ENCODE measurements at places on chromosomes 2 and 18.

DNA sequence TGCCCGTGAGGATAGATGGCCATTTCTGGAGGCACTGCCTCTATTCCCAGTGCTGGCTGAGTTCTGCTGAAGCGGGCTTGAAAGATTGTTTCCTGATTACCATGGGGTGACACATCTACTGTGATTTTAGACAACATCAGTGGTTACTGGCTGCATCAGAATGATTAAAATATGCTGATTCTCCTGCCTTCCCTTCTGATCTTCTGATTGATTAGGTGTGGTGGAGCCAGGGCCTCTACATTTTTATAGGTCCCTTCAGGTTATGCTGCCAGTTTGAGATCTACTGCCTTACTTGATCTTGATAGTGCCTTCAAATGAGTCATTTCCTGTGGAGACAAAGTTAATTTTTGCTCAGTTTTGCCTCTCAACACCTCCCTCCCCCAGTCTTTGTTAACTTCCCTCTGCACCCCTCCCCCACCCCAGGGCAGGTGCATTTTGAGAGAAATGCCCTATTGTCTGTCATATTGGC lies 31.6 kb upstream of the SNORC start:
- peak; percentile 46 for DNase-seq

DNA sequence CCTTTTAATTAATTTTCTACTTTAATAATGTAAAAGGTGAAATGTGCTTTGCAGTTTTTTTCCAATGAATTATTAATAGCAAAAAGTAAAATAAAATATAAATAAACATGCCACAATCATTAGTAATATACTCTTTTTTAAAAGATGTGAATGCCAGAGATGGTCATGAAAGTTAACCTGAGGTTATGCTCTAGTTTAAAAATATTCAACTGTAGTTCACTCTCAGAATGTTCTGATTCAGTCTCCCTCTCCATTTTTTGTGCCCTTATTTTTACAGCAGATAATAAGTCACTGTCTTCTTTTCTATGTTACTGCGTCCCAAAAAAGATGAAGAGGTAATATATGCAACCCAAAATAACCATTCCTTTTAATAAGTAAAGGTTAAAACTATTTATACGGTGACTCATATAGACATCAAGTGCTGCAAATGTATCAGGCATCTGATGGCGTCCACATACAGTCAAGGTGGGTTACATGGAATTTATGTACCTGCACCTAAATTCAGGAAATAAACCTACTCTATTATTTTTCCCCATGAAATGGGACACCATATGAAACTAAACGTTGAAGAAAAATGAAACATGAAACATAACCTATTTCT lies 153.6 kb upstream of the ZNF804A start:
- no peak for DNase-seq

- no peak for DNase-seq
These were observed 3.4 kb upstream of the DNAJC5G start for GRCh38 chr2:27271631-27272340.

DNA sequence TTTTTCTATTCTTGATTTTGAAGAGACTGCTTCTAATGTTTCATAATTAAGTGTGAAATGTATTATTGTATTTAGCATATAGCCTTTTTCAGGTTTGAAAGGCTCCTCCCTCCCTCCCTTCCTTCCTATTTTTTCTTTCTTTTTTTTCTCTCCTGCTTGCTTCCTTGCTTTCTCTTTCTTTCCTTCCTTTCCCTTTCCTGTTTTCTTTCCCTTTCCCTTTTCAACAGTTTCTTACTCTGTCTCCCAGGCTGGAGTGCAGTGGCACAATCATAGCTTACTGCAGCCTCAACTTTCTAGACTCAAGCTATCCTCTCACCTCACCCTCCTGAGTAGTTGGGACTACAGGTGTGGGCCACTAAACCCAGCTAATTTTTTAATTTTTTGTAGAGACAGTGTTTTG lies 44.6 kb downstream of the RMDN2 start:
- DNase-seq, result no peak

DNA sequence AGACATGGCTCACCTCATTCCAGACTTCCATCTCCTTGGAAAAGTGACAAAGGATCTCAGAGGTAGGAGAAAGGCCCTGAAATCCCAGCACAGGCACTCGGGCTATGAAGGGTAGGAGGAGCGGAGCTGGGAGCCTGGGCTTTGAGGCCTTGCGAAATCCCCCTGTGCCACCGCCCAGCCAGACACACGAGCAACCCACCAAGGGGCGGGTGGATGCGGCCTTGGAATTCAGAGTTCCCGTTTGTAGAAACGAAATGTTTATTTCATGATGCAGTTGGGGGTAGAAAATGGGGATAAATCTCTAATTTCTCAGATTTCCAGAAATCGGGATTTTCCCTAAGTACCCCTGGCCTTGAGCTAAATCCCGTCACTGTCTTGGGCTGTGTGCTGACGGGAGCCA lies 177.1 kb upstream of the HDAC4 start:
- DNase-seq, result no peak

GRCh38 chr2:149418065-149418464 lies 87.7 kb downstream of the LYPD6 start:
- DNase-seq, result no peak

DNA sequence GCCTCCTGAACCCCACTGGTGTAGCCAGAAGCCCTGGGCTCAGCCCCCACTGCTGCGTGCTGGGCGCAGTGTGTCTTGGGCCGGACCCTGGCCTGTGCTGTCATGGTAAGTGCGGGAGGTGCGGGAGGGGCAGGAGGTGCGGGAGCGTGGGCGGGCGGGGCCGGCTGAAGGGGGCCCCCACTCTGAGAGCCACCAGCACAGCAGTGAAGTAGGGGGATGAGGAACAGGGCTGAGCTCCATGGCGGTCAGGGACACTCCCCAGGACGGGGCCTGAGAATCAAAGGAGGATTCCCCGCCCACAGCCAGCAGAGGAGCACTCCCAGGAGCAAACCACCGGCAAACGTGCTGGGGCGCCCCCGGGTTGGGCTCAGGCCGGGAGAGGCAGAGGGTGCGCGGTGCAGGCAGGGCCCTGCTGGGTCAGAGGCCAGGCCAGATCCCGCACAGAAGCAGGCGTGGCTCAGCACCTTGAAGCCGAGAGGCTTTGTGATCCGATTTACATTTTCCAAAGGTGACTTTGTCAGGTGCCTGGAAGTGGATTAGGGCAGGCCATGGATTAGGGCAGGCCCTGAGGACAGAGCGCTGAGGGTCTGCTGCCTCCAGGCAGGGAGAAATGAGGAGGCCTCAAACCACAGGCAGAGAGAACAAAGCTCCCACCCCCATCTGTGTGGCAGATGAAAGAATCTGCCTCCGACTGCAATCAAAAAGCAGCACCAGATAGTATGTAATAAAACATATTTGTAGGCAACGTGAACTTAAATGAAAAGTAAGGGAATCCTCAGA lies 152.0 kb upstream of the RAB6C start:
- no peak for DNase-seq

DNA sequence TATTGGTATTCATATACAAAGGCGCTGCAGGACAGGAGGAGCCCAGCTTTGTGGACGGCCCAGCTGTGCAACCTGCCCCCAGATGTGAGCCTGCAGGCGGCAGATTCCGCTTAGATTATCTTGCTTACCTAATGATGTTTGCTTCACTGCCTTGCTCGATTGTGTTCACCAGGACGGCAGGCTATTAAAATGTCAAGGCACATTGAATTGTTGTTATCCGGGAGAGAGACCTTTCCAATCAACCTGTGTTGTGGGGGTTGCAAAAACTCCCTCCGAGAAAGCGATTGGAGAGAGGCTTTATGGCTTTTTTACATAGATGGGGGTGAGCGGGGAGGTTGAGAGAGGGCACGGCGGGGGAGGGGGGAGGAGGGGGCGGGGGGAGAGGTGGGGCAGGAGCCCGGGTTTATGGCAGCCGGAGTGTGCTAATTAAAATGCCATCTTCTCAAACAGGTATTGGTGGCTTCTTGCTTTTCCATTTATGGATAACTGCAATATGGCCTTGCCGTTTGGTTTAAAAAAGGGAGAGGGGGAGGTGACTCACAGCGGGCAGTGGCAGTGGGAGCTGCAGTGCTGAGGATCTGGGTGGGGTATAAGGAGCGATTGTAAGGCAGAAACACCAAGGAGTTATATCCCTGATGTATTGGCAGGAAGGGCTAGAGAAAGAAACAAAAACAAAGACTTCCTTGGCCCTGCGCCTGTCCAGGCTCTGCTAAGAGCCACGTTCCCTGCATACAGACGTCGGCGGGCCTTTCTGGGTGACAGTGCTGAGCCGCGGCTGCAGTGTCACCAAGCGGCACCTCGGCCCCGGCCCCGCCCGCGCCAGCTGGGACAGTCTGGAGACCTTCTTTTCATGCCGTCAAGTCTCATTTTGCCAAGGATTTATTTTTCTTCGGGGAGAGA lies 97.2 kb downstream of the INSIG2 start:
- peak; percentile 47 for DNase-seq

DNA sequence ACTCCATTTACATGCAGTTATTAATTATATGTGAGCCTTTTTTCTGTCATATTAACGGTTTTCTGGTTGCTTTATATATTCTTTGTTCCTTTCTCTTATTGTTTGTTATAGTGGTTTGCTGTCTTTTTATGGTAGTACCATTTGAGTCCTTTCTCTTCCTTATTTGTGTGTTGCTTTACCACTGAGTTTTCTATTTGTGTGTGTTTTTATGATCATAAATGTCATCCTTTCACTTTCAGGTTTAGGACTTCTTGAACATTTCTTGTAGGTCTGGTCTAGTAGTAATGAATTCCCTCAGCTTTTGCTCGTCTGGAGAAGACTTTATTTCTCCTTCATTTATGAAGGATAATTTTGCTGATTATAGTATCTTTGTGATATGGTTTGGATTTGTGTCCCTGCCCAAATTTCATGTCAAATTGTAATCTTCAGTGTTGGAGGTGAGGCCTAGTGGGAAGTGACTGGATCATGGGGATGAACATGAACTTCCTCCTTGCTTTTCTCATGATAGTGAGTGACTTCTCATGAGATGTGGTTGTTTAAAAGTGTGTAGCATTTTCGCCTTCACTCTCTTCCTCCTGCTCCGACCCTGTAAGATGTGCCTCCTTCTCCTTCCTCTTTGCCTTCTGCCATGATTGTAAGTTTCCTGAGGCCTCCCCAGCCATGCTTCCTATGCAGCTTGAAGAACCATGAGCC lies 11.5 kb downstream of the GCC2 start:
- DNase-seq, result no peak

DNA sequence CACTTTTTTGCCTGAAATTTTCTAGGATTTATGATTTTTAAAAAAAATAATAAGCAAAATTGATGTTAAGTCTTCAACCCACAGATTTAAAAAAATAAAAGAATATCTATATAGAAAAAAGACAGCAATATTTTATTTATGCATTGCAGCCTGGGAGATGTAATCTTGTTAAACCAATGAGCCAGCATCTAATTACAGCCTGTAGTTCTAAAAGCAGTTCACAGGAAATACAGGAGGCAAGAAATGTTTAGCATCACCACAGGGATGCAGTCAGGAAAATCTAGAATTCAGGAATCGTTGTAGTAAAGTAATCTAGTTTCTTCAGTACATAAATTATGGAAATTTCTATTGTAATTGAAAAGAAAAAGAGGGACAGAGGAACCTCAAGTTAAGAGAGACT lies 17.2 kb downstream of the UGGT1 start:
- no peak for DNase-seq

- DNase-seq, result no peak
These were observed 539.6 kb downstream of the PID1 start for GRCh38 chr2:228731517-228731916.

GRCh38 chr18:63185984-63186383 lies 133.6 kb downstream of the BCL2 start:
- no peak for DNase-seq

GRCh38 chr2:153110486-153110885 lies 368.1 kb downstream of the RPRM start:
- DNase-seq, result no peak

GRCh38 chr2:224930124-224930523 lies 112.1 kb downstream of the DOCK10 start:
- no peak for DNase-seq

DNA sequence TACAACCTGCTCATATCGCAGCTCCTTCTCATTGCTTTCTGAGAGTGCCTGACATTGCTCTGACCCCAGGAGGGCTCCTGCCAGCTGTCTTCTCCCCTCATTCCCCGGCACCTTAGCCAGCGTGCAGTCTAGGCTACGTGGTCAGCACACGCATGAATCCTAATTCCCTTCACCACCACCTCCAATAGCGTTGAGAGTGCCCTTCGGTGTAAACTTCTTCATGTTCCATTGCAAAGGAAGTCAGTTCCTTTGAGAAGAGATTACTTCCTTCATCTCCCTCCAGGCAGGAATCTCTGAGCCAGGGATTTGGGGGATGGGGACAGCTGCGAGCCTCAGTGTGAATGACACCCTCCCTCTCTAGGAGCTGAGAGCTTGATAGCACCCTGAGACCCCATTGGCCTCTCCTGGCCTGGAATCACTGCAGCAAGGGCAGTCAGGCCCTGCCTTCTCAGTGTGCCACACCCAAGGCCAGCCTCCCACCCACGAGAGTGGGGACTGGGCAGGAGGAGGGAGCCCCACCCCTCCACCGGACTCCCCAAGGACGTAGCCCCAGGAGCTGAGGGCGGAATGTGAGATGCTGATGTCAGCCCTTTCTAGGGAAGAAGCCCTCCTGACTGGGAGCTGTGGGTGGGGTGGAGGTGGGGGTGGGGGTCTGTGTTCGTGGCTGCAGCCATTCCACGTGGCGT lies 53.4 kb downstream of the SLC66A2 start:
- DNase-seq, result no peak

DNA sequence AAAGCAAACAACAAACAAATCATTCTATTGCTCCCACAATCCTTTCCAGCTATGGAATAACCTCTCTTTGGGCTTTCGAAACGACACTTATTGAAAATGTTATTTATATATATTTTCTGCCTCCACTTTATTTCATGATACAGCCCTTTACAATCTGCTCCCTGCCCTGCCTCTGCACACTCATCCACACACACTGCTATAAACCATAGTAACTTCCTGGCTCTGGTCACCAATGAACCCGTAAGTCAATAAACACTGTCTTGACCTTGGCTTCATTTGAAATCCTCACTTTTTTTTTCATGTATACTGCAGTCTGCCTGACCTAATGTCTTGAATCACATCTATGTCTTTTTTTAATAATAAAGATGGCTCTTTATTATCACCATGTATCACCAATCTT lies 161.5 kb downstream of the SLC39A10 start:
- DNase-seq, result no peak

DNA sequence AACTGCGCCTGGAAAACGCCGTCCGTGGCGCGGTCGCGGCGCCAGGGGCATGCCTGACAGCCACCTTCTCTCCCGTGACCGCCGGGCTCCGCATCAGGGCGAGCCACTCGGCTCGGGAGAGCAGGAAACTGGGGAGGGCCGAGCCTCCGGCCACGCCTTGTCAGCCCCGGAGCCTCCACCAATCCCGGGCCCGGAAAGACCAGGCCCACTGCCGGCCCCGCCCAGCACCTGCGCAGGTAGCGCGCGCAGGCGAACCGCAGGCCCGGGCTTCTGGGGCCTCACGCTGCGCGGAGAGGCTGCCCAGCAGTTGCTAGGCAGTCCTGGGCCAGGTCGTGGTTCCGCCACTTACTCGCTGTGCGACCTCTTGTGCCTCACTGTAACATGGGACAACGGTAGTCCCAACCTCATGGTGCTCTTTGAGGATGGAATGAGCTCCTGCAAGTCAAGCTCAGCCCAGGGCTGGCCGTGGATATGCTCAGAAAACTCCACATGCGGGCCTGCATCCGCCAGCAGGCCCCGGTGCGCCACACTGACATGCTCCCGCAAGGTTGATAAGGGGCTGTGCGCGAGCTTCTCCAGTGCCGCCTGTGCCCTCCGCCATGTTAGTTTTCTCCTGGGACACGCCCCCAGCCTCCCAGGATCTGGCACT lies 97.1 kb downstream of the INHBB start:
- DNase-seq, result no peak
